ENCODE measurements at places on chromosomes 1 and 21.

GRCh38 chr1:192589813-192590212, 14.2 kb downstream of the RGS1 start:
- no peak for DNase-seq

DNA sequence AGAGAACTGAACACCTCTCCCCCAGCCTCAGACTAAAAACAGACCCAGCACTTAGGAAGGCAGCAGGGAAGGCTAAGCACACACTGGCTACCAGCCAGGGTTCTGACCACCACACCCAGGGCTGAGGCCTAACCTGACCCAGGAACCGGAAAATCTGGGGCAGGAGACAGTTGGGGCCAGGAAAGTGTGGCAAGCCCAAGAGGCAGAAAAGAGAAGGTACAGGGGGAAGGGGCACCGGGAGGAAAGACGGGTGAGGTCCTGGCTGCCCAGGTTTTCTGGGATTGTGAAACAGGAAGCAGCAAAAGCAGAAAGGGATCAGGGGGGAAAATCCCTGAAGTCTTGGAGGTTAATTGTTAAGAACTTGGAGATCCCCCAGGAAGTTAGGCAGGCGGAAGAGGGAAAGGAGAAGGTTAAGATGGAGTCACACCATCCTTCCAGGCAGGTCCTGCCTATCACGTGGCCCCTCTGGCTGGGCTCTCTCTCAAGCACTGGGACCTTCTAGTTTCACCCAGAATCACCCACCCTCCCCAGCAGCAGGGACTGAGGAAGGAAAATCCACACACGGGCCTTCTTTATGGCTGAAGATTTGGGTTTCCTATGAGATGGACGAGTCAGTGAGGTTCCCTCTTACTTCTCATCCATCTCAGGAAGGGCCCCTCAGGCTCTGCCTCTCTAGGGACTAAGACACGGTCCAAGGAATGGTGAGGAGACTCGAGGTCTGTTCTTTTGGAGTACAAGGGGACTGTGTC, 2.6 kb downstream of the HDGF start:
- no peak for DNase-seq

DNA sequence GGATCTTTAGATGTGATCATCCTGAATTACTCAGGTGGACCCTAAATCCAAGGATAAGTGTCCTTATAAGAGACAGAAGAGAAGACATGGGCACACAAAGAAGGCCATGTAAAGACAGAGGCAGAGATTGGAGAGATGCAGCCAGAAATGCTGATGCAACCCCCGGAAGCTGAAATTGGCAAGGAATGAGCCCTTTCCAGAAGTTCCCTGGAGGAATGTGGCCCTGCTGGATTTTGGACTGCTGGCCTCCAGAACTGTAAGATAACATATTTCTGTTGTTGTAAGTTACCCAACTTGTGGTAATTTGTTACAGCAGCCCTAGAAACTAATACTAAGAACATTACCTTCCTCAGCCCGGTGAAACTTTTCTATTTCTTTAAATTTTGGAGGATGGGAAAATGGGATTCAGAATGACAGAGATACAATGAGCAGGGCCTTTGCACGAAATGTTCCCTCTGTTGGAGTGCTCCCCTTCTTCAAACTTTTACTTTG, 11.2 kb upstream of the PLPP3 start:
- DNase-seq = no peak

- DNase-seq = peak; percentile 43
These were observed 33.3 kb downstream of the PTPRF start for GRCh38 chr1:43563876-43564539.

- DNase-seq = no peak
These were observed 113.7 kb downstream of the ZNF281 start for GRCh38 chr1:200296091-200296661.

- no peak for DNase-seq
These were observed 108.7 kb upstream of the RNPC3 start for GRCh38 chr1:103416681-103417286.

DNA sequence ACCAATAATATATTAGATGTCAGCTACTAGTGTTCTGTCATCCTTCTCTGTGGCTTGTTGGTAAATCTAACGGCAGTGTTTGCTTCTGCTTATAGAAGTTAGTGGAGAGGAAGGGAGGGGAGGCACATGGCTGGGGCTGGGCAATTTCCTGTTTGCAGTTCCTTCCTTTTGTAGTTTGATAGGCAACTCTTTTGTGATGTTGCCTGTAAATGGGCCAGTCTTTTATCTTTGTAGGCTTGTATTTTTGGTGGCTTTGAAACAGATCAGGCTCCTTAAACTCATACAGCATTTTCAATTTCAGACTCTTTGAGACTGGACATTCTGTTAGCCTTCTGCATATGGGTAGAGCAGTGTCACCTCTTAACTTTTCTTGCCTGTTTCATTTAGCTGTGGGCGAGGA, 48.1 kb downstream of the CDC14A start:
- no peak for DNase-seq

- no peak for DNase-seq
These were observed 258.6 kb downstream of the GRIK3 start for GRCh38 chr1:36775716-36776115.

DNA sequence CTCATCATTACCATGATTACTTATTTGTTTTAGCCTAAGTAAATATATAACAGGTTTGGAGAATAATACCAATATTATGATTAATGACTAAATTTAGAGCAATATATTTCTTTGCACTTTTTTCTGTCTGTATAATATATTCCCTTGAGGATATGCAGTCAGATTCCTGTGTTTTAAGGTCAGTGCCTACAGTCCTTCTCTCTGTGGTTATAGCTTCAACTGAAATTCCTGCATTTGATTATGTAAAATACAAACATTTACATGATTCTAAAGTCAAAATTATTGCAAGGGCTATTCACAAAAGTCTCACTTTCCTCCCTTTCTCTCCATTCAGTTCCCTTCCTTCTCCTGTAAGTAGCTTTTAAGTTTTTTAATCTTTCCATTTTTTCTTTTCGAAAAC, 142.9 kb upstream of the COL6A1 start:
- DNase-seq = no peak

- no peak for DNase-seq
These were observed 167.2 kb upstream of the HMCN1 start for GRCh38 chr1:185566995-185567394.

DNA sequence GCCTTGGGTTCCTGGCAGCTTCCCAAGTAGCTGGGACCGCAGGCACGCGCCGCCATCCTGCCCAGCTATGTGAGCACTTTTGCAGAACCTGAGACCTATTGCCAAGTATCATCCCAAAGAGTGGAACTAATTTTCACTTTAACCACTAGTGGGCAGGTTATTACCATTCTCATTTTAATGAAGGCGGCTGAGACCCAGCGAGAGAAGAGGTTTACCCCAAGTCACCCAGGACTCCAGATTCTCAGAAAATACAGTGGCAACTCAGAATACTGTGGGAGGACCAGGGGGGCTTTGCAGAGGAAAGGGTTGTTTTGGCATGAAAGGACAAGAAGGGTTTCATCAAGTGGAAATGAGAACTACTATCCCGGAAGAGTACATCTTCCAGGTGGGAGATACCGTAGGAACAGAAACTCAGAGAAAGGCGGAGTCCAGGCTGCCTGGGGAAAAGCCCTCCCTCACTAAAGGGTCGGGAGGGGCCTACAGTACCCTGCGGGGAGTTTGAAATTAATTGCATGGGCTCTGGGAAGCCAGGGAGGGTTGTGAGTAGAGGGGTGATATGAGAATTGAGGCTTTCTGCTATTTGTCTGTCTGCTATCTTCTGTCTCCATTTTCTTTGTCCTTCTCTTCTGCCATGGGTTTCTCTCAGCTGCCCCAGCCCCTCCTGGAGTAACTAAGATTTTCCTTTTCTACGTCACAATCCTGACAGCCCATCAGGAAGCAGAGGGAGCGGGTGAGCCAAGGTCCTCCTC, 7.2 kb upstream of the SEMA4A start:
- peak; percentile 80 for DNase-seq

- no peak for DNase-seq
These were observed 61.7 kb downstream of the KCNN3 start for GRCh38 chr1:154808261-154808908.

GRCh38 chr1:33599516-33600115, 127.2 kb downstream of the ZSCAN20 start:
- DNase-seq = no peak

GRCh38 chr1:183837062-183837461, 32.1 kb downstream of the RGL1 start:
- no peak for DNase-seq

DNA sequence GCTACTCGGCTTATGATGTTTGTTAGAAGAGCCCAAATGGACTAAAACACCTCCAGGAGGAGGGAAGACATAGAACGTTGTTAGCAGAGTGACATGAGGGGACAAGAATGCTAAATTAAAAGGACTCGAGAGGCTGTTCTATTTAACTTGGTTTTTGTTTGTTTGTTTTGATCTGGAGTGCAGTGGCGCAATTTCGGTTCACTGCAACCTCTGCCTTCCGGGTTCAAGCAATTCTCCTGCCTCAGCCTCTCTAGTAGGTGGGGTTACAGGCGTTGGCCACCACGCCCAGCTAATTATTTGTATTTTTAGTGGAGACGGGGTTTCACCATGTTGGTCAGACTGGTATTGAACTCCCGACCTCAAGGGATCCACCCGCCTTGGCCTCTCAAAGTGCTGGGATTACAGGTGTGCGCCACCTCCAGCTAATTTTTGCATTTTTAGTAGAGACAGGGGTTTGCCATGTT, 5.1 kb upstream of the HNRNPU start:
- DNase-seq = no peak

DNA sequence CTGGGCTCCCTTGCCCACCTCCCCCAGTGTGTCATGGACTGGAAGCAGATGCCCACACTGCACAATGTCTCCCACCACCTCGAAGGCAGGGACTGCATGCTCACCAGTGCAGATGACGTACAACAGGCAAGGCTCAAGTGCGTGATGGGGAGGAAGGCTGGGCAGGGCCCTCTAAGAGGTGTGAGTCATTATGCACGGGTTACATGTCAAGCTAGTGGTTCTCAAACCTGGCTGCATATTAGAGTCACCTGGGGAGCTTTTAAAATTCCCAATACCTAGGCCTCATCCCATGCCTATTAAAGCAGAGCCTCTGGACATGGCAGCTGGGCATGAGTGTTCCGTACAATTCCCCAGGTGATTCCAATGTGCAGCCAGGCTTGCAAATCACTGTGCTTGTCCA, 137.9 kb upstream of the NGF start:
- DNase-seq = no peak

DNA sequence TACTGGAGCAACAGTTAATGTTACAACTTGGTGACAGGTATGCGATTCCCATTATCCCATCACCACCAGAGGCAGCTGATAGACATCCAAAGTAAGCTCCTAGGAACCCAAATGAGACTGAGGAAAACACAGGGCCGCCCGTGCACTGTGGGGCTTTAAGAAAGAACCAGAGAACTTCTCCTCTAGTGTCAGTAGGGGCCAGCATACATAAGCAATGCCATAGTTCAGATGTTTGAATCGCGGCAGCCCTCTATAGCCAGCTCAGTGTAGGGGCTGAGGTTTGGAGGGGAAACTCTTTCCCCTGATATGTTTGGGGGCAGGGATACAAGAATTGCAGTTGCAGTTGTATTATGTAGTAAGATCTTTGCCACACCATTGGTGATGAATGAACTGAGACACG, 593.3 kb upstream of the NCAM2 start:
- DNase-seq = no peak

GRCh38 chr1:87249803-87250202, 78.9 kb upstream of the LMO4 start:
- no peak for DNase-seq

- no peak for DNase-seq
These were observed 269.1 kb downstream of the AKT3 start for GRCh38 chr1:243580984-243581383.

DNA sequence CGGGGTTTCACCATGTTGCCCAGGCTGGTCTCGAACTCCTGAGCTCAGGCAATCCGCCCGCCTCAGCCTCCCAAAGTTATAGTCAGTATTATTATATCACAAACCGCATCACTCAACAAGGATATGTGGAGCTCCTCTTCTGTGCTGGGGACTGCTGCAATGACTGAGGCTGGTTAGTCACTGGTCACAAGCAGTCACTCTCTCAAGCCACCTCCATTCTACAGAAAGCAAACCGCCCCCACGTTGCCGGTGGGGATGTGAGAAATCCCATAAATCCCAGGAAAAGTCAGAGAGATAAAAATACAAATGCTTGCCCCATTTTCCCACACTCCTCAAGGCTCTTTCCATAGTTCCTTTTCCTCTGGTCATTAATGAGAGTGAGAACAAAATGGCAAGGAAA, 155.7 kb downstream of the ADSS2 start:
- DNase-seq = no peak

- no peak for DNase-seq
These were observed 7.7 kb upstream of the HTR1D start for GRCh38 chr1:23224739-23225648.
